ENCODE measurements at places on chromosomes 3 and 15.

- no peak for DNase-seq
Measured at GRCh38 chr3:138916824-138917223, 30.1 kb downstream of the FOXL2 start.

GRCh38 chr3:51687431-51688205, 16.6 kb downstream of the TEX264 start:
- no peak for DNase-seq

GRCh38 chr3:18223571-18223970, 201.6 kb downstream of the SATB1 start:
- no peak for DNase-seq

GRCh38 chr3:186931532-186932280, 1.4 kb downstream of the ST6GAL1 start:
- no peak for DNase-seq

GRCh38 chr3:167241048-167241845, 138.8 kb downstream of the ZBBX start:
- no peak for DNase-seq

DNA sequence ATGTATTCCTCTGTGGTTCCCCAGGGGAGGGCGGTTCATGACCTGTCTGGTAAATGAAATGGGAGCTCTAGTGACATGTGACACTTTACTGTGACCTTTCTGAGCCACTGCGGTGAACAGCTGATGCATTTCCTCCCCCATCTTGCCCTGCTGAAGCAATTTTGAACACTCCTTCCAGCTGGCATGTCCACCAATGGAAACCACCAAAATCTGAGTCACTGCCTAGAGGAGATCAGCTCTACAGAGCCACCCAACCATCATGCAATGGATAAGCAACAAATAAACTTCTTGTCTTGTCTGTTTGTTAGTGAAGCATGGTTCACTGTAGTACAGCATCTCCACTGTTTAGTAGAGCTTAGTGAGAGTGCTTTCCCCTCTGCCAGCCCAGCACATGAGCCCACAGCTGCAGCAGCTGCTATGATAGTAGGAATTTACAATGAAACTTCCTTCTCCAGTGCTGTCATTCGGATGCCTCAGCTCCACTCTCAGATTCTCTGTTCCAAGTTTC, 479.4 kb downstream of the NTRK3 start:
- DNase-seq = no peak

GRCh38 chr15:42605796-42606195, 30.4 kb downstream of the STARD9 start:
- no peak for DNase-seq
